ENCODE measurements at places on chromosomes 7 and 10. TPM values are rescaled to one million over a fixed set of nuclear protein-coding genes. Genes with fewer than 3 reads are reported as not detected.

SEMA3D gene
- not detected for total RNA-seq

SMURF1 gene
- total RNA-seq, result 30.0 TPM

ANK3 gene
- total RNA-seq, result 61.9 TPM

SH2B2 gene
- 0.77 TPM for total RNA-seq

JAKMIP3 gene
- 0.36 TPM for total RNA-seq
